ENCODE measurements at places on chromosomes 11 and 22.
A peak's percentile ranks its signal among the peaks of the same experiment; 100 is the strongest.

- peak; percentile 15 for DNase-seq
These were observed 131.7 kb downstream of the MICAL2 start for GRCh38 chr11:12241971-12242672.

DNA sequence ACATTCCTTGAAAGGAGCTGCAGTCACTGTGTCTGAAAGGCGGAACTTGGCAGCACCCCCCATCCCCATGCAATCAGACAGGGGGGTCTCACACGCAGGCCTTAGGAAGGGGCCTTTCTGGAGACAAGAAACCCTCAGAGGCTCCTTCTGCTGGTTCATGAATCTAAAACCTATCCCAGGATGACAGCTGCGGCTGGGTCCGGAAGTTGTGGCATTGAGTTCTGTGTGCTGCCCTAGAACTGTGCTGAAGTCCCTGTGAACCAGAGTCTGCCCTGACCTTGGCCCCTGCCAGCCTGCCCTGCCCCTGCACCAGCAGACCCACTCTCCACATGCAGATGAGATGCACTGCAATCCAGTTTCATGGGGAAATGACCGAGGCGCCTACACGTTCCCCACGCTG, 268.0 kb downstream of the CTTN start:
- DNase-seq = no peak

DNA sequence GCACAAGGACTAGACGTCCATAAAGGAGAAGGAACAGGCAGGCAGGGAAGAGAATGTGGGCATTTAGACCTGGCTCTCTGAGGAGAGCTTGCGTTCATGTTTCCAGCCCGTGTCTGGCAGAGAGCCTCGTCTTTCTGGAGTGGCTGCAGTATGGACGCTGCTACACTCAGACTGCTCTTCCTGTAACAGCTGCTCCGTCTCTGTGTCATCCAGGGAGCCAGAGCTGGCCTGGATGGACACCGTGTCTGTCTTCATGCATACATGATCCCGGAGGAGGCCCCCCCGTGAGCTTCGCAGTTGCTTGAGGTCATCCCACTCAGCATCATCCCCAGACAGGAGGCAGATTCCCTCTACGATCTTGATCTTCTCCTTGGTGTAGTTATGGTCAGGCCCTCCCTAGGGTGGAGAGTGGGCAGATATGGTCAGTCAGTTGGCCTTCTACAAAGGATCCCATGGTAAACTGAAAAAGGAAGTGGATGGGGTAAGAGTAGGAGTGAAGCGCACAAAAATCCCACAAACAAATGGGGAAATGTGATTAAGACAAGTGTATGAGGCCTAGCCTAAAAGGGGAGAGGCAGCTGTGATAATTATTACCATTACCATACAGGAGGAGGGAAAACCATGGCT, 13.0 kb upstream of the CKAP5 start:
- DNase-seq = no peak

GRCh38 chr11:5257296-5257695, 2.7 kb upstream of the HBG2 start:
- no peak for DNase-seq

- DNase-seq = no peak
These were observed 5.4 kb upstream of the CYB5R3 start for GRCh38 chr22:42654436-42655073.

DNA sequence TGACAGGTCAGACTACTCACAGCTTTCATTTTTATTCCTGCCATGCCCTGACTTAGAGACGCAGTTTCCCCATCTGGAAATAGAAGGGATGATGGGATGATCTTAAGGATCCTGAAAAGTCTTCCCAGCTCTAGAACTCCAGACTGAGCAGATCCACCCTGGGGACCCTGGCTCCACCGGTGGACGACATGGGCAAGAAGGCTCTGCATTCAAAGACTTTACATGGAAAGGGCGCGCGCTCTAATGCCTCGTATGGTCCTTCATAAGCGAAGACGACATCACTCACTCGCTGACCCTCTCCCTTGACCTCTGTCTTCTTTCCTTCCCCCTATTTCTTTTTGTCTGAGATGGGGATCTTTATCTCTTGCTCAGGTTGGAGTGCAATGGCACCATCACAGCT, 24.4 kb upstream of the PHF21B start:
- DNase-seq = no peak

- DNase-seq = no peak
These were observed 33.5 kb upstream of the RAB38 start for GRCh38 chr11:88208745-88209144.

DNA sequence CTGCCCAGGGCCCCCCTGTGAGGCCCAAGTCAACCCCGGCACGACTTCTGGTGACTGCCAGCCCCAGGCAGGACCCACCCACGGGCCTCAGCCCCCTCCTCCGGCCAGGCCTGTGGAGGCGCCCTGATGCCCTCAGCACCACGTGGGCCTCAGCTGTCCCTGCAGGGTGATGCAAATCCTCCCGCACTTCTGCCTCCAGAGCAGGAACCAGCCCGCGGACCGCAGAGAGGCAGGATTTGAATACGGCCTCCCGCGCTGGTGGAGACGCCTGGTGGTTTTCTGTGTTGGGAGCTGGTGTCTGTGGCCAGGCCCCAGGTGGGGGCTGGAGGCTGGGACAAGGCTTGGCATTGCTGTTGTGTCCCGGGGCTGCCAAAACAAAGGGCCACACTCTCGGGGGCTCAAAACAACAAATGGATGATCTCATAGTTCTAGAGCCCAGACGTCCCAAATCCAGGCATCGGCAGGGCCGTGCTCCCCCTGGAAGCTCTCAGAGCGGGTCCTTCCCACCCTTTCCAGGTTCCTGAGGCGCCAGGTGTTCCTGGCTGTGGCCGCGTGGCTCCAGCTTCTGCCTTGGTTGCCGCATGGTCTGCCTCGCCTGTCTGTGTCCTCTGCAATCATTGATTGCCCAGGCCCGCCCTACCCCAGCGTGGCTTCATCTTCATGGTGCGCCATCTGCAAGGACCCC, 19.4 kb downstream of the TRPM5 start:
- DNase-seq = no peak

DNA sequence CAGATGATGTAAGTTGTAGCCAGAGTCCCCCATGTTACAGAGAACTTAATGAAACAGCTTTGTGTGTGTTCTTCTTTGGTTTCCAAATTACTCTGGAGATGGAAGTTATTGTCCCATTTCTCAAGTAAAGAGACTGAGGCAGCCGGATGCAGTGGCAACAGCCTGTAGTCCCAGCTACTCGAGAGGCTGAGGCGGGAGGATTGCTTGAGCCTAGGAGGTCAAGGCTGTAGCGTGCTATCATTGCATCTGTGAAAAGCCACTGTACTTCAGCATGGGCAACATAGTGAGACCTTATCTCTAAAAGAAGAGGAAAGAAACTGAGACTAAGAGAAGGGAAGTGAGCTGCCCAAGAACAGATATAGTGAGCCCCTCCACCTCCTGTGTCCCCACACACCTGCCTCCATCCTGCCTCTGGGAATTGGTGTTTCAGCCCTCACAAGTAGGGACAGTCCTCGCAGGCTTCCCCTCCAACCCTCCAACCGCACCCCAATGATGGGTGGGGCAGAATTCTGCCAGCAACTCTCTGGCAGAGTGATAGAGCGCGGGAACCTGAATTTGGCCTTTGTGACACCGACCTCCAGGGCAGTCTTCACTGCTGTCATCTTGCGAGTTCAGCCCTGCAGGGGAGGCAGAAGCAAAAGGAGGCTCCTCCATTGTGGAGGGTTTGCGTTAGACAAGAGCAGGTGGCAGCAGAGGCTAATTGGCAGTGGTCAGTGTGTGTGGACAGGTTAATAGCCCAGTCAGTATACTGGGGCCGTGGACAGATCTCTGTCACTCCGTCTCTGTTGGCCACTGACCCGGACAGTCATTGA, 1.6 kb downstream of the PDXP start:
- no peak for DNase-seq

GRCh38 chr11:60857378-60858232, 1.9 kb upstream of the PTGDR2 start:
- DNase-seq = no peak

- DNase-seq = no peak
These were observed 1.2 kb downstream of the PTS start for GRCh38 chr11:112227471-112227870.

- DNase-seq = no peak
These were observed 56.7 kb upstream of the PPP6R3 start for GRCh38 chr11:68403831-68404230.

GRCh38 chr11:1057806-1058205, 16.9 kb upstream of the MUC2 start:
- no peak for DNase-seq

DNA sequence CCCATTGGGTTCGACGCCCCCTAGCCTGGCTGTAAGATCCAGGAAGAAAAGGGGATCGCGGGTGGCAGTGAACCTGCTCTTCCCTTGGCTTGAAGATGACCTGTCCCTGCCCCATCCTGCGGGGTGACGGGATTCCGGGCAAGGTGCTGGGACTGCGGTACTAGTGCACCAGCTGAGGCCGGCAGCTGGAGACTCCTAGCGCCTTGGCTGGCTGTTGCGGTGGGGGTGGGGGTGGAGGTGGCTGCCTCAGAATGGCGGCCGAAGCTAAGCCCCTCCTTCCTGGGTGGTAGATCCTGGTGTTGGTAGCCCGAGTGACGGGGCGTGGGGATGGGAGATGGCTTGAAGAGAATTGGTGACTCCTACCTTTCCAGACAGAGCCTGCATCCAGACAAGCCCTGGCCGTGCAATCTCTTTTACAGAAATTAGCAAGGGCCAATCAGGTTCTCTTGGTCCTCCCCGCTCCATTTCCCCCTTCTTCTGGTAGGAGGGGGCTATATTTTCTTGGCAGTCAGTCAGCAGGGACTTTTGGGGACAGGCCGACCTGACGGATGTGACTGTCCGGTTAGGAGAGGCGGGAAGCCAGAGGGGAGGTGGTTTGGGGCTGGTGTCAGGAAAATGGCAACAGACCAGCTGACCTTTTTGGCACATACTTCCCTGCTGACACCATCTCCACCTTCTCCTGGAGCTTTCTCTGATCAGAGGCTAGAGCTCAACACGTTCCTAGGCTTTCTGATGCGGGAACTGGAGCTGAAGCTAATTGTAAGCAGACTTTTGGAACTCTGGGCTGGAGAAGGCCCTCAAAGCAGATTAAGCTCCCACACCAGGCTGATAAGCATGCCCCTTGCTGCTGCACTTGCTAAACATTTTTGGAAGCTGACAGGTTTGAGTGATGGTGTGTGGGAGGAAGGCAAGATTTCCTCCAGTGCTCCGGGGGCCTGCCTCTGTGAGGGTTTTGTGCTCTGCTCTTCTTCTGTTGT, 2.0 kb downstream of the NAV2 start:
- DNase-seq = no peak

- DNase-seq = no peak
These were observed 27.7 kb downstream of the ALG9 start for GRCh38 chr11:111843661-111844060.

DNA sequence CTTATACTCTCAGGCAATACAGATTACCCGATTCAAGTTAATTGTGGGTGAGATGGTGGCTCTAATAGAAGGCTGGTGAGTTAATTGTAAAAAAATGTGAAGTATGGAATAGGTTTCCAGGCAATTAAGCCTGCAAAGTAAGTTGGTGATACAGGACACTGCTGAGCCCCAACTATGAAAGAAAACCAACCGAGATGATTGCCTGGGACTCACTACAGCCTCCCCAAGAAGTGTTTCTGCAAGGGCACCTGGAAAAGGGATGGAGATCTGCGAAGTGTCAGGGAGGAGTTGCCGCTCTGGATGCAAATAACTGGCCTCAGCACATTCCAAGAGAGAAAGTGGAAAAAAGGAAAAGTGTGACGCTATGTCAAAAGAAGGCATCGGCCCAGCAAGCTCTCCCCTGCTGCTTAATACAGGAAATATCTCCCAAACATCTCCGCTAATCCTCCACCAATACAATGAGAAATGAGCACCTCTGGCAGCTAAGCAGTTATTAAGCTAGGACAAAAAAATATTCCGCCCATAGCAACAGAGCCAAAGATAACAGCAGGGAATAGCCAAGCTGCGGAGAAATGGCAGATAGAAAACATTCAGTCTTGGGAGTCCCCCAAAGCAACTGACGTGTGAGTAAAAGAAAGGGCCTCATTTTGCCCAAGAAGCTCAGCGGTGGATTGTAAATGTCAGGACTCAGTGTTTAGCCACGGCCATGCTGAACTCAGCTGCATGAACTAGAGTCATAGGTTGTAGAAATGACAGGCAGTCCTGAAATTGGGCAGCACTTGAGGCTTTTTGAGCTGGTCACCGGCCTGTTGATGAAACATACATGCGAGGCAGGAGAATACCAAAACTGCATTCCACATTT, 133.7 kb downstream of the SNX19 start:
- DNase-seq = no peak

- no peak for DNase-seq
These were observed 10.8 kb upstream of the OR51D1 start for GRCh38 chr11:4626207-4627099.

GRCh38 chr11:121757480-121758125, 304.8 kb upstream of the SORL1-AS1 start:
- DNase-seq = no peak

- DNase-seq = no peak
These were observed 57.2 kb downstream of the SBF1 start for GRCh38 chr22:50417411-50418210.

Measured in stimulated activated CD4-positive, alpha-beta T cell treated with anti-CD3 and anti-CD28 coated beads, Interleukin-1b, Interleukin-23, amount 100 ng/mL, for 4 hours (primary cell).